ENCODE measurements at places on chromosomes 11 and 22. TPM values are rescaled to one million over a fixed set of nuclear protein-coding genes. Genes with fewer than 3 reads are reported as not detected.

DNA sequence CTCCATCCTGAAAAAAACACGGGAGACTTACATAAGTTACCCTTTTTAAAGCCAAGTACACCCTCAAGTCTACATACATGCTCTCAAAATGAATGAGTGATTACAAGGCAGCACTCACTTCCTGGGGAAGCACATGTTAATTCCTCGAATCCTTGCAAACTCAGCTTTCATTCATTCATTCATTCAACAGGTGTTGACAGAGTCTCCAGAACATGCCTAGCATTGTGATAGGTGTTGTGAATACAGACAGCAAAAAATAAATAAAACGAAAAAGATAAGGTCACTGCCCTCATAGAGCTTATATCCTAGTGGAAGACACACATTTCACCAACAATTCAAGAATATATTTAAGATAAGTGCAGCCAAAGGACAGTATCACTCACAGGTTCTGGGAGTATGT, 19.7 kb downstream of the MPPED2 start:
- no peak for DNase-seq

GRCh38 chr22:30474683-30475424, 3.0 kb upstream of the SEC14L3 start:
- DNase-seq = no peak

GRCh38 chr11:8090756-8091155, 9.7 kb downstream of the TUB start:
- DNase-seq = peak; percentile 90

- DNase-seq = no peak
Observed at GRCh38 chr22:37588546-37589215, 8.8 kb upstream of the LGALS2 start.

DNA sequence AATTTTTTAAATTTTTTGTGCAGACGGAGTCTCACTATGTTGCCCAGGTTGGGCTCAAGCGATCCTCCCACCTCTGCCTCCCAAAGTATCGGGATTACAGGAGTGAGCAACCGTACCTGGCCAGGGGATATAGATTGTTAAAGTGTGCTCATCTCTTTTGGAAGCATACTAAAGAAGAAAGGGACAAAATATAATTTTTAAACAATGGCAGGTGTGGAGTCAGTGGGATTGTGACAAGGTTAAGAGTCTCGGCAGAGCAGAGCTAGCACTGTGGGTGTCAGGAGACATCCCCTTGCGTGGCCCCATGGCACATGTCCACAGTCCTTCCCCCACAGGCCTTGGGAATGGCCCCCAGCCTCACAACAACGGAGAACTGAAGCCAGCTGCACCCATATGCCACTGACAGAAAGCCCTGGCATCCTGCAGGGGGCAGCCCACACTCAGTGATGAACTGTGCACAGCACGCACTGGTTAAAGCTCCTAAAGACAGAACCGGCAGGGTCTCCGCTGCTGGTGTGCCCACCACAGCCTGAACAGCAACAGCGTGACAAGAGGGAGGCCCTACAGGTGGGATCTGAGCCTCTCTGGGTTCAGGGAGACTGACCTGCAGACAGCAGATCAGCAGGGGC, 29.9 kb downstream of the SERPIND1 start:
- peak; percentile 29 for DNase-seq

Gene MFRP
- total RNA-seq = not detected

GRCh38 chr22:20955548-20955947, 11.5 kb upstream of the AIFM3 start:
- no peak for DNase-seq

- no peak for DNase-seq
Observed at GRCh38 chr11:78192223-78192719, 3.6 kb downstream of the USP35 start.

- DNase-seq = peak; percentile 79
Observed at GRCh38 chr22:29727131-29727523, 7.3 kb downstream of the CABP7 start.

GRCh38 chr11:134785660-134786284, 373.7 kb upstream of the B3GAT1 start:
- DNase-seq = no peak

DNA sequence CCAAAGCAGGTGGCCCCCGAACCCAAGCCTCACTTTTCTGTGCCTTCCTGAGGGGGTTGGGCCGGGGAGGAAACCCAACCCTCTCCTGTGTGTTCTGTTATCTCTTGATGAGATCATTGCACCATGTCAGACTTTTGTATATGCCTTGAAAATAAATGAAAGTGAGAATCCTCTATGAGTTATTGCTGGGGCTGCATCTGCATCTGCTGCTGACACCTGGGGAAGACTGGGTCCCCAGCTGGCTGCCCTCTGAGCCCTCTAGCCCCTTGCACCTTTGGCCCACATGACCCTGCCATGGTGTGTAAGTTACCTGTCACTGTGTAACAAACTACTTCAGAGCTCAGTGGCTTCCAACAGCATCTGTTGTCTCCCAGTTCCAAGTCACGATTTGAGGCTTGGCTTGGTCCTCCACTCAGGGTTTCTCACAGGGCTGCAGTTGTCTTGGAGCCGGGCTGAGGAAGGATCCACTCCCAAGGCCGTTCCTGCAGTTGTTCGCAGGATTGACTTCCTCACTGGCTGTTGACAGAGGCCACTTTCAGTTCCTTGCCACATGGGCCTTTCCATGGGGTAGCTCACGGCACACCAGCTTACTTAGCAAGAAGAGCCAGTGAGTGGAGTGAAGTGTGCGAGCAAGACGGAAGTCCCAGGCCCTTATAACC, 13.5 kb upstream of the UVRAG start:
- DNase-seq = no peak

Gene B4GALNT4
- 76.3 TPM for total RNA-seq

DNA sequence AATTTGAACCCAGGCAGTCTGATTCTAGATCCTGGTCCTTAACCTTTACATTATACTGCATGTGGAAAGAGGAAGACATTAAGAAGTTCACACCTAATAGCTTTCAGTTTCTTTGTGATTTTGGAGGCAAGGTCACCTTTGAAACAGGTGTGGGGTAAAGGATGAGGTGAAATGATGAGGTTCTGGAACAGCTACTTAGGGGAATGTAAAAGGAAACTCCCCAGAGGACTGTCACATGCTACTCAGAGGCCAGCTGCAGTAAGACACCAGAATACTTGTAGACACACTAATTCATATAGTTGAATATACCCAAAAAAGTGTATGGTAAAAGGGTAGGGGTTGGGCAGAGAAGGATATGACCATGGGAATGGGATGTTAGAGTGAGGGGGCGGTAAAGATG, 5.4 kb downstream of the APIP start:
- no peak for DNase-seq

- DNase-seq = no peak
Observed at GRCh38 chr11:118406599-118407166, 5.3 kb downstream of the ATP5MG start.

Gene SLC29A2
- 32.4 TPM for total RNA-seq

Gene OVCH2
- 0.78 TPM for total RNA-seq

Gene OR8G1
- total RNA-seq = not detected

Gene CCDC34
- total RNA-seq = 21.5 TPM

GRCh38 chr11:29937526-29937925, 79.3 kb downstream of the KCNA4 start:
- DNase-seq = no peak

- DNase-seq = no peak
Observed at GRCh38 chr11:10067629-10068300, 226.3 kb downstream of the SBF2 start.

Gene NARS2
- 51.6 TPM for total RNA-seq

Gene SLC37A2
- 1.1 TPM for total RNA-seq

Gene TRPM5
- 0.11 TPM for total RNA-seq

GRCh38 chr22:44964722-44965078, 45.1 kb downstream of the PHF21B start:
- no peak for DNase-seq

DNA sequence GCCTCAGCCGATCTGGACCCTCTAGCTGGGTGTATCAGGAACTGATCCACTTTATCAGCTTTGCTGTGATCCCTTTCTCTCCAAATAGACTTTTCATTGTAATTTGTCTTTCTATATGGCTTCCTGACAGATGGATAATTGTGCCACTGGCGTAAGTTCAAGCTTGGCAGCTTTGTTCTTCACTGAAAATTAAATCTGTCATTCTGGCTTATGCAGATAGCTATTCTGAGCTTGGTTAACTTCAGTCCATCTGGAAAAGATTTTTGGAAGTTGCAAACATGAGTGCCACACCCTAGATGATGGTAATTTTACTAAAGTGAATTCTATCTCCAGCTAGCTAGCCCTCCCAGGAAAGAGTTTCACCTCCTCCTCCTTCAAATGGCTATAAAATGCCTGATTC, 8.1 kb downstream of the OR5A2 start:
- no peak for DNase-seq

DNA sequence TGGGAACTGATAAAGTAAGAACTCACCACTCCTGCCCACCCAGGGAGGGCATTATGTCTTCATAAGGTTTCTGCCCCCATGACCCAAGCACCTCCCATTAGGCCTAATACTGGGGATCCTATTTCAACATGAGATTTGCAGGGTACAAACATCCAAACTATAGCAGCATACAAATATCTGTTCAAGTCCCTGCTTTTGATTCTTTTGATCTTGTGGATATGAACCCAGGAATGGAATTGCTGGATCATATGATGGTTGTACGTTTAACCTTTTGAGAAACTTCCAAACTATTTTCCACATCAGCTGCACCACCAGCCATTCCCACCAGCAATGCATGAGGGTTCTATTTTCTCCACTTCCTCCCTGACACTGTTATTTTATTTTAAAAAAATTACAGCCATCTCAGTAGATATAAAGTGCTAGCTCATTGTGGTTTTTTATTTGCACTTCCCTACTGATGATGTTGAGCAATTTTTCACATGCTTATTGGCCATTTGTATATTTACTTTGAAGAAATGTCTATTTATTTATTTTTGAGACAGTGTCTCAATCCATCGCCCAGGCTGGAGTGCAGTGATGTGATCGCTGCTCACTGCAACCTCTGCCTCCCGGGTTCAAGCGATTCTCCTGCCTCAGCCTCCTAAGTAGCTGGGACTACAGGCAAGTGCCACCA, 7.1 kb upstream of the ATG16L2 start:
- no peak for DNase-seq

Gene RIC3
- 16.6 TPM for total RNA-seq

Gene LRRC4C
- total RNA-seq = 2.2 TPM

Gene OR52I1
- not detected for total RNA-seq

DNA sequence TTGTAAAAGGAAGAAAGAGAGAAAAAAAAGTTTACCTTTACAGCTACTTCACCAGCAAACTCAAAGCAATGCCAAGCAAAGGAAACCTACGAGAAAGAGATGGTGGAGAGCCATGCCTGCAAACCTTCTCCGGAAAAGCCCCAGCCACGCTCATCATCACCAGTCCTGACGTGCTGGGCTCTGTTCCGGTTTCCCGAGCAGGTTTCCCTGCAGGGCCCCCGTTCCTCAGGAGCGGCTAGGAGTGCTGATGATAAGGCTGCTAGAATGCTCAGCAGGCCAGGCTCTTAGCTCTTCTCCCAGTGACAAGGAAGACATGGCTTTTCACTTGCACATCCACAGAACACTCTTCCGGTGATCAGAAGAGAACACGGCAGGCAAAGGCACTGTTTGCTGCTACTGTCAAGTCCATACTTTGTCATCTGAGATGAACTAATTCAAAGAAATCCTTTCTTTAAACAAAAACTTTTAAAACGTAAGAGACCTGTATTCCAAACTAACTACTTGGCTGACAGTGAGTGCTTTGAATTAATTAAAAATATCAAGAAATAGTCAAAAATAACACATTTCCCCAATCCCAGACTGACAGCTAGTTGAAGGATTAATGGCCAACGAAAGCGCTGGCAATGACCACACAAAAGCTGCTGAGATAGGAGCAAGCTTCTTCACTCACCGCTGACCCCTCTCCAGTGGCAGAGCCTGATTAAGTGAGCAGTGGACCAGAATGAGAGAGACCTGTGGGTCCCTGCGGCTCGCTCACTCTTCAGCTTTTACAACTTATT, 35.8 kb downstream of the DUSP8 start:
- no peak for DNase-seq

DNA sequence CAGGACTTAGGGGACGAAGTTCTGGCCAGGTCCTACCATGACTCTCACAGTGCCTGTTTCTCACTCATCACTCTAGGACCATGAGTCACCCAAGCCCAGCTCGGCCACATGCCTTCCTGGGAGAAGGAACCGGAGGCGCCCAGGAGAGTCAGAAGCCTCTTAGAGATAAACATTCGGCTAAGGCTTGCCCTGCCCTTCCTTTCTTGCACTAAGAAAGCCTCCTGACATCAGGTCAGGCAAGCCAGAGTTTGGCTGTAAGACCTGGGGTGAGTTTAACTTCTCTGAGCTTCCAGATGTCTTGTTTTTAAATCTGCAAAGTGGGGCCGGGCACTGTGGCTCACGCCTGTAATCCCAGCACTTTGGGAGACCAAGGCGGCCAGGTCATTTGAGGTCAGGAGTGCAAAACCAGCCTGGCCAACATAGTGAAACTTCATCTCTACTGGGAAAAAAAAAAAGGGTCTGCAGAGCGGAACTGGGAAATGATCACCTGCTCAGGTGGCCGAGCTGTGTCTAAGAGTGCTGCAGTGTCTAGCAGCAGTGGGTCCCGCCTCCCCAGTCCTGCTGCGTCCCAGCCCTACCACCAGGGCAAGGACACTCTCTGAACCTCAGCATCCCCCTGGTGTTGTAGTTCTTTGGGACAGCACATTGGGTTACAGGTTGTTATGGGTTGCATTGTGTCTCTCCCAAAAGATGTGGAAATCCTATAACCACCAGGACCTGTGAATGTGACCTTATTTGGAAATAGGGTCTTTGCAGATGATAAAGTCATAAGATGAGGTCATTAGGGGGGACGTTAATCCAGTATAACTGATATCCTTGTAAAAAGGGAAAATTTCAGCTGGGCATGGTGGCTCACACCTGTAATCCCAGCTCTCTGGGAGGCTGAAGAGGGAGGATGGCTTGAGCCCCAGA, 1.8 kb upstream of the CARS1 start:
- DNase-seq = no peak

Gene LRRN4CL
- not detected for total RNA-seq

DNA sequence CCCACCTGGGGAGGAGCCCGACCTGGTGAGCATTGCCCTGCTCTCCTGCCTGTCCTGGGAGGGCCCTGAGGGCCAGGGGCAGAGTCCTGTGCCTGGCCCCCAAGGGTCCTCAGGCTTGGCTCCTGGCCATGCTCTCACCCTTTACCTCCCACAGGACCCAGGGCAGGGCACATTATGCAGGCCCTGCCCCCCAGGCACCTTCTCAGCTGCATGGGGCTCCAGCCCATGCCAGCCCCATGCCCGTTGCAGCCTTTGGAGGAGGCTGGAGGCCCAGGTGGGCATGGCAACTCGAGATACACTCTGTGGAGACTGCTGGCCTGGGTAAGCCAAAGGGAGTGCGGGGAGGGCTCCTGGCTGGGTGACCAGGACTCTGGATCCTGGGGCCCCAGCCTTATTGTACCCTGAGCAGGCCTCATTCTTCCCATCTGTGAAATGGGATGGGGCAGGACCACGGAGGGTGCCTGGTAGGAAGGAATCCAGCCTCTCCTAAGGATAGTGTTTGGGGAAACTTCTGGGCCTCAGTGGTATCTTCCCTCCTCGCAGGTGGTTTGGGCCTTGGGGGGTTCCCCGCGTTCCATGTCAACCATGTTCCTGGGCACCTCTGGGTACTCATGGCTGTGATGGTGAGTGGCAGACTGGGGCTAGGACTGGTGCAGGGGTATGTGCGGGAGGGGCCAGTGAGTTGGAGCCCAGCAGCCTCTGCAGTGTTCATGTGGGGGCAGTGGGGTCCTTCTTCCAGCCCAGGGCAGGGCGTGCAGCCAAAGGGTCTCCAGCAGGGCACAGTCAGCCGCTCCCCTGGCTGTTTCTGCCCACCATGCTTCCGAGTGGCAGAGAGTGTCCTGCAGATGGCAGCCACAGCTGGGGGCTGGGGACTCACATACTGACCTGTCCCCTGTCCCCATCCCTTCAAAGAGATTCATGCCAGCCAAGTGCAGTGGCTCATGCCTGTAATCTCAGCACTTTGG, 14.7 kb downstream of the RELT start:
- no peak for DNase-seq

Gene NOL12
- total RNA-seq = 28.3 TPM

Gene MIAT
- total RNA-seq = 36.0 TPM
